Activated CD4-positive, CD25-positive, alpha-beta regulatory T cell (primary cell): ENCODE measurements at places on chromosomes 12 and 14.

DNA sequence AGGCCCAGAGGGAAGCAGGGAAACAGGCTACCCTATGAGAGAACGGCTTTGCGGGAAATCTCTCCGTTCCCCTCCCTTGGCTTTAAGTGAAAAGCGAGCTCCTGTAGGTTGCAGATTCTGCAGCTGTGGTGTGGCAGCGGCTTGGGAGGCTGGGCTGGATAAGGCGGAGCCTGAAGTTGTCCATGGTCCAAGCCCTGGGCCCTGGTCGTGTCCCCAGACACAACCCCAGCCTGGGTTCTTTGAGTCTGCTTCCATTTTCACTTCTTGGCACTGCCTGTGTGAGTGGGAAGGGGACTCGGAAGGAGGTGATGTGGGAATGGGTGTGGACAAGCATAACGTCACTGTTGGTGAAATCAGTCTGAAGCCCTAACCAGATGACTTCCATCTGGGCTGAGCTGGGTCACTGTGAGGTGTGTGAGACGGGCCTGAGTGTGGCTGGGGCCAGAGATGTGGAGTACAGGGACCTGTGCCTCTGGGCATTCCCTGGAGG lies 43.0 kb upstream of the CTDSP2 start:
- no peak for DNase-seq

- no peak for DNase-seq
Measured at GRCh38 chr14:96139879-96140278, 64.8 kb upstream of the BDKRB2 start.

DNA sequence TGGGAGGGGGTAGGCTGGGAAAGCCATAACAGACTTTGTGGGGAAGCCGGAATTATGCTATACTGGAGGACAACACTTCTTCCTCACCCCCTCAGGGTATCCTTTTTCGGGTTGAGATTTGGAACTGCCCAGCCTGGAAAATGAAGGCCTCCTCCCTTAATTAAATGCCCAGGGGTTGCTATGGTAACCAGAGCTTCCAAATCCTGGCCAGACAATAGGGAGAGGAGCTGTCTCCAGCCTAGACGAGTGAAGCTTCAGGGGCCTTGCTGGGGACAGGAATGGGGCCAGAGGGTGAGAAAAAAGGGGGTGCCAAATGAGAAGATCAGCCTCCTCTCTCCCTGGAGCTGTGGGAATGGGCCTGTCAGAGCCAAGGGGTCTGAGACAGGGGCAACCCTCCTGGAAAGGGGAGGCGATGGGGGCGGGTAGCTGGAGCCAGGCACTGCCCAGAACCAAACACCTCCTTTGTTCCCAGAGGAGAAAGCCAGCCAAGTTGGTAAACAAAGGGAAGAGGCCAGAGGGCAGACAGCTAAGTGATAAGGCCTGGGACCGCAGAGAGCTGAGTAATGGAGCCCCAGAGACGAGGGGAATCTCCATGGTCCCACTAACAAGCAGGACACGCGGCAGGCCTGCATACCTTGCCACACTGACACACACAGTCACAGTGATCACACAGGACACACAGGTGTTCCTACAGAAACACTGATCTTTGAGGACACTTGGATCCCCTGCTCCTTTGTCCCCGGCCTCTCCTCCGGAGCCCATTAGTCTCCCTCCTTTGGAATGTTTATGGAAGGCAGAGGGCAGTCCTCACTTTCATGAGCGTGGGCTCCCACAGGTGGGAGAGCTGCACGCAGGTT lies 17.9 kb upstream of the RND1 start:
- DNase-seq, result no peak

DNA sequence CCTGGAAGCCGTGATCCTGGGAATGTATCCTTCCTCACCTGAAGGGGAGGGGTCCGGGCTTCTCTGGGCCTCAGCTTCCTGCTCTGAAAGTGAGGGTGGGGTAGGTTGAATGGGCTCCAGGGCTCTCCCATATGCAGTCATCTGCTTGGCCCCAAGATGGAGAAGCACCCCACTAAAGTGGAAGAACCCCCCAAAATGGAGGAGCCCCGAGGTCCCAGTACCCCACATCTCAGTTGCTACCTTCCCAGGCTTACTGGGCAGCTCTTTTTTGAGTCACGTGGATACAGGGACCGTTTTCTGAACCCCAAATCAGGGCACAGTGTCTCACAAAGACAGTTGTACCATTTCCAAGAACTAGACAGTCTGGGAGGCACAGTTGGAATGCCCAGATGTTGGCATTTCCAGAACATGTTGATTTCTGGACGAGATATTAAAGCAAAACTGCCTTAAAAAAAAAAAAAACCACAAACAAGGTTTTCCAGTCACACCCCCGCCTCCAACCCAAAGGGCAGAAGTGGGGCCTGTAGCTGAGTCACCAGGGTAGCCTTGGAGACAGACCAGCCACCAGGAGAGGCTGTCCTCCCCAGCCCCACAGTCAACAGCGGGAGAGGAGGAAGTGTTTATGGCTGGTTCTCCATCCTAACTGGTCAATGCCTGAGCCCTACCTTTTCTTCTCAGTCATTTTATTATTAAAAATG lies 12.1 kb downstream of the VASH1 start:
- DNase-seq, result no peak

GRCh38 chr12:28057856-28058615 lies 85.5 kb upstream of the PTHLH start:
- DNase-seq, result no peak

DNA sequence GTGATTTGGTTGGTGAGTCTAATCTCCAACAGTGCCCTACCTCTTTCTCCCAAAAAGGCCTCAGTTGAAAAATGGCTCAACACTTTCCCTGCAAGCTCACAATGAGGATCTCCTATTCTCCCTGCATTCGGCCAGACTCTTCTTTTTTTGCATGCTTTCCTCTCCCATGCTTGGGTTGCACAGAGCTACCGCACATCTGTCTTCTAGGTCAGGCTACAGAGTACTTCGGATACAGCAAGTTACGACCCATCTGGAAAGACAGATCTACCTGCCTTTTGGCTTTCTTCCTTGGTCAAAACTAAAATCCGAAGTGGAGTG lies 305 bp upstream of the SLC16A7 start:
- DNase-seq, result no peak

DNA sequence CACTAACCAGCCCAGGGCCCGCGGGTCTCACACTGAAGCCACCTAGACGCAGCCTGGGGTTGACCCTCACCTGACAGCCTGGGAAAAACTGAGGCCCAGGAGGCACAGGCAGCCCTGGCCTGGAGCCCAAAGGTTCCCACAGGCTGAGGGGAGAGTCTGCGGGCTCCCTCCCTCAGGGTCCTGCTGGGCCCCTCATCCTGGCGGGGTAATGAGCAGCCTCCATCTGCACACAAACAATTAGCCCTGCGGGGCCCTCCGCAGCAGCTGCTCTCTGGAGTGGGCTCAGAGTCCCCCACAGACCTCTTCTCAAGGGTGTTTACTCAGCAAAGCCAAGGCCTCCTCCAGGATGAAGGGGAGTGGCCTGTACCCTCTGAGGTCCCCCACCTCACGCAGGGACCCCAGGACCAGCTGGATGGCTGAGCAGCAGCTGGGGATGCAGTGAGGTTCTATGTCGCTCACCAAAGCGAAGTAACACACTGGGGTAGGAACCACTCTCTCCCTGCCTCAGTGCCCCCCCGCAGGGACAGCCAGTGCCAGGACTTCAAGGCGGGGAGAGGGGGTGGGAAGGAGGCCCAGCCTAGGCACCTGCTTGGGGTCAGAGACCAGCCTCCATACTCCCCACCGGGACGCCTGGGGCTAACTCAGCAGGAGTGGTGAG lies 7.3 kb downstream of the AKT1 start:
- DNase-seq, result no peak

DNA sequence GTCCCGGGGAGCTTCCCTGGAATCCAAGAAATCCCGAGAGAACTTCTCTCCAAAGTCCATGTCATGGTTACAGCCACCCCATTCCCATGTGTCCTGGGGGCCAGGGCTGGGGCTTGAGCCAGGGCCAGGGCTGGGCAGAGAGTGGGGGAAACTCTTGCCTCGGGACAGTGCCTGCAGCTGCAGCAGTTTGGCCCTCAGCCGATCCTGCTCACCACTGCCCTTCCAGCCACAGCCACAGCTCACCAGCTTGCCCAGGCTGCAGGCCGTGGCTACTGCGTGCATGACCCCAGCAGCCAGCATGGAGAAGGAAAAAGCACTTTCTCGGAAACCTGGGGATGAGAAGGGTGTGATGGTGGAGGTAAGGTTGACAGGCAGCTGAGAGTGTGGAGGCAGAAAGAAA lies 3.5 kb downstream of the WNT10B start:
- DNase-seq, result no peak
